Stimulated activated CD8-positive, alpha-beta memory T cell treated with anti-CD3 and anti-CD28 coated beads, Interleukin-4, amount 100 ng/mL, for 4 hours (primary cell): ENCODE measurements at places on chromosomes 16 and 17.
A peak's percentile ranks its signal among the peaks of the same experiment; 100 is the strongest.

DNA sequence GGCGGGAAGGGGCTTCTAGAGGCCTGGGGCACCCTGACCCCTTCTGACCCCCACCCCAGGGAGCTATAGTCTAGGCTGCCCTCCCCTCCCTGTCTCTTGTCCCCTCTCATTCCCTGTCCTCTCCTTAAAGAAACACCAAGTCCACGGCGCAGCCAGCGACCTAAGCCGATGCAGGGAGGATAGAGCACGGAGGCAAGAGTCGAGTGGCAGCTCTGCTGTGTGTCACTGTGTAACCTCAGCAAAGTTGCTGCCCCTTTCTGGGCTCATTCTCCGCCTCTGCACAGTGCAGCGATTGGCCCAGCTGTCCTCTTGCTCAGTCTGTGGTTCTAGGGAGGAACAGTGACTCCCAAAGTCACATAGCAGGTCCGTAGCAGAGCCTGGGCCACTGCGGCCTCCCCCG, 36.5 kb upstream of the SBK1 start:
- DNase-seq = no peak

- no peak for DNase-seq
These were observed 30.0 kb upstream of the ANKRD40CL start for GRCh38 chr17:50797135-50797810.

DNA sequence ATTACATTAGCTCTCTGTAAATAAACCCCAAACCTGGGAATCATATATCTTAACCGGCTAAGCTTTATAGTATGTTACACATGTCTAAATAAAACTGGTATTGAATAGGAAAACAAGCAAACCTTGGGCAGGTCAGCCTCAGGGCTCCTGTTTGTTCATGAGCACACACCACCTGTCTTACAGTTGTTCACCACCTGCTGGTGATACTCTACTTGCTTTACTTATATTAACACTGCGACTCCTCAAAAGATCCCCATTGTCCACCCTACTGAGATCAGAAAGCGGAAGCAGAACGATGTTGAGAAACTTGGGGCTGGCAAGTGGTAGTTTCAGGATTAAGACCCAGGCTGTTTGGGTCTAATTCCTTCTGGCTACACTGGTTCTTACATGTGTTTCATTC, 16.4 kb downstream of the CDH13 start:
- no peak for DNase-seq

DNA sequence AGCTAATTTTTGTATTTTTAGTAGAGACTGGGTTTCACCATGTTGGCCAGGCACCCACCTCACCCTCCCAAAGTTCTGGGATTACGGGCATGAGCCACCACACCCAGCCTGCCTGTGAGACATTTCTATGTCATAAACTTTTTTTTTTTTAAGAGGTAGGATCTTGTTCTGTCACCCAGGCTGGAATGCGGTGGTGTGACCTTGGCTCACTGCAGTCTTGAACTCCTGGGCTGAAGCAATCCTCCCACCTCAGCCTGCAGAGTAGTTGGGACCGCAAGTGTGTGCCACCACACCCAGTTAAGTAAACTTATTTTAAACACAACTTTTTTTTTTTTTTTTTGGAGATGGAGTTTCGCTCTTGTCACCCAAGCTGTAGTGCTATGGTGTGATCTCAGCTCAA, 47.2 kb downstream of the SCNN1G start:
- DNase-seq = no peak

DNA sequence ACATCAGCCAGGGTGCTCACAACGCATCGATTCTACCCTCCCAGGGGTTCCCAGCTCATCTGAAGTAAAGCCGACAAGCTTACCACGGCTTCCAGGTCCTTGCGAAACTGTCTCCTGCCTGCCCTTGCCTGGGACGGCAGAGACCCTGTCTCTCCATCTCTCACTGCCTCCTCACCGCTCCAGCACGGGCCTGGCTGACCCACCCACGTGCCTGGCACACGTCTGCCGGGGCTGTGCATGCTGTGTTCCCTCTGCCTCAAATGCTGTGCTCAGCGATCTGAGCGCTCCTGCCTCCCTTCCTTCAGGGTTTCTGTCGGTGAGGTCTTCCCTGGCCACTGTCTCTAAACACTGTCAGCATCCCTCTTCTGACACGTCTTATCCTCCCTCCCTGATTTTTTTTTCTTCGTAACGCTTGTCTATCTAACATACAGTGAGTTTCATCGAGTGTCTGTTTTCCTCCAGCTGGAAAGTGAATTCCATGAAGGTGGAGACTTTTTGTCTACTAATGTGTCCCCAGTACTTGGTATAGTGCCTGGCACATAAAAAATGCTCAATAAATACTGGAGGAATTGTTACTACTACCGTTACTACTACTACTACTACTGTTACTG, 208.4 kb downstream of the IRF8 start:
- DNase-seq = no peak

GRCh38 chr16:4393240-4393600, 21.6 kb downstream of the VASN start:
- no peak for DNase-seq

- peak; percentile 53 for DNase-seq
These were observed at the start of the genes ANKS3 and DNAAF8 for GRCh38 chr16:4734063-4734729. ANKS3 (minus strand) TSS chr16:4734271; CDS start chr16:4730149, 4,122 bp downstream. DNAAF8 (plus strand) TSS chr16:4734537; CDS start chr16:4736515, 1,978 bp downstream.

- DNase-seq = no peak
These were observed 77.2 kb downstream of the BRIP1 start for GRCh38 chr17:61786088-61786487.

DNA sequence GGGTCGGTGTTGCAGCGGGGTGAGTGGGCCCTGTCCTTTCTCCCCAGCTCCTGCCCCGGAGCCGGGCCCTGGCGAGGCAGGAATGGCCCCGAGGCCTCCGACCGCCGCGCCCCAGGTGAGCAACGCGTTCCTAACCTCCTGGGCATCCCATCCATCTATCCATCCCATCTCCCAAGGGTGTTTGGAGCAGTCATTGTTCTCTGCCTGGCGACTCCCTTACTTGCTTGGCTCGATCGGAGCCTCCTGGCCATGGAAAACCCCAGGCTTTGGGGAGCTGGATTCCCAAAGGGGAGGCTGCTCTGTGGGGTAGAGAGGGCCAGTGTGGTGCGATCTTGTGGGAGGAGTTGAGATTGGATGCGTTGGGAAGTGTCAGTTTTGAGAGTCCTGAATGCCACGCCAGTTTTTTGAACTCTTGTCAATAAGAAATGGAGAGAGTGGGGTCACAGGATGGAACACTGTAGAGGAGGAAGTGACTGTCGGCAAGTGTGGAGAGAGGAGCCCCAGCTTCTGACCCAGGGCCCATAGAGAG, 684 bp downstream of the ZFP90 start:
- no peak for DNase-seq

GRCh38 chr17:82765371-82765770, 13.5 kb downstream of the TBCD start:
- DNase-seq = no peak

DNA sequence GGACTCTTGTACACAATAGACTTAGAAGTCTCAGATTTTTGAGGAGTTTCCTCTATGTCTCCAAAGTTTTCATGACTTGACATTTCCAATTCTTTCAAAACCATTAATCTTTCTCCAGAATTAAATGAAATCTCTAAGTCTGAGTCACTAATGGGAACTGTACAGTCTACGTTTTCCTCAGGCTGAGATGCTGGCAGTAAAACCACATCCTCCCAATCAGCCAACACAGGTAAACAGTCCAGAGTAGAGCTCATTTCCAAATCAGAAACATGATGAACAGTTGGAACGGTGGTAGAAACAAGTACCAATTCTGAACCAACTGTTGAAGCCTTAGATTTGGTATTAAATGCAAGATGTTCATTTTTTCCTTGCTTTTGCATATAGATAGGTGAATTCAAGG, 7.9 kb downstream of the ERI2 start:
- no peak for DNase-seq

- DNase-seq = no peak
These were observed 137.0 kb downstream of the MSI2 start for GRCh38 chr17:57393368-57393767.

GRCh38 chr16:23975293-23975692, 139.5 kb downstream of the PRKCB start:
- no peak for DNase-seq

DNA sequence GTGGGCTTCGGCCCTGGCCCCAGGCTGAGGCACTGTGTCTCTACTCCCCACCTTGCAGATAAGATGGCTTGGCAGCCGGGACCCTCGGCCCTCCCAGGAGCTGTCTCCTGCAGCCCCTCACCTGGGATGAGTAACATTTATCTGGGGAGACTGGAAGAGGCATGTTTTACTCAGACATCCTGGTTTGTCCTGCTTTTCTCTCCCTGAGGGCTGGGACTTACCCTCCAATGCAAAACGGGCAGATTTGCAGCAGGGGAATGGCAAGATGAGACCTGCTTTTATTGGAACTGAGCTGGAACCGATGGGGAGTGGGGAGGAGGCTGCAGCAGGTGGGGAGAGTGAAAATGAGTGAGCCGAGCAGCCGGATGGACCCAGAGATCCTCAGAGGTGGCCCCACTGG, 27.3 kb upstream of the UBE2G1 start:
- no peak for DNase-seq

GRCh38 chr17:16353317-16354174, at the start of gene CENPV:
CENPV (minus strand) TSS chr17:16353469; CDS start chr17:16353436, 33 bp downstream.
- DNase-seq = peak; percentile 37

GRCh38 chr17:82835122-82835521, 4.7 kb downstream of the ZNF750 start:
- no peak for DNase-seq

- DNase-seq = no peak
These were observed 30.0 kb downstream of the SLC13A5 start for GRCh38 chr17:6683081-6683684.

- DNase-seq = no peak
These were observed 60.4 kb upstream of the IRX6 start for GRCh38 chr16:55263271-55264250.

- DNase-seq = no peak
These were observed 15.0 kb downstream of the TOP2A start for GRCh38 chr17:40402668-40403067.

DNA sequence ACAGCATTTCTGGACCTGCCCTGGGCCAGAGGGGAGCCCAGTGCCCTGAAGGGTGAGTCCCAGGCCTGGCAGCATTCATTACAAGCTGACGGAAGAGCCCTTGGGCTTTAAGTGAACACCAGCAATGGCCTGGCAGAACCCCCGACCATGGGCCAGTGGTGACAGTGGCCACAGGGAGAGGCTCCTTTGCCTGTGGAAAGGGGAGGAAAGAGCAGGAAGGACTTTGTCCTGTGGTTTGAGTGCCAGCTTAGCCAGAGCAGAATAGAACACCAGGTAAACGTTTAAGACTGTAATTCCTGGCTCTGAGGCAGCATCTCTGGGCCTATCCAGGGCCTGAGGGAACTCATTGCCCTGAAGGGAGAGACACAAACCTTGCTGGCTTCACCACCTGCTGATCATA, 34.3 kb upstream of the ATP2C2 start:
- DNase-seq = no peak

DNA sequence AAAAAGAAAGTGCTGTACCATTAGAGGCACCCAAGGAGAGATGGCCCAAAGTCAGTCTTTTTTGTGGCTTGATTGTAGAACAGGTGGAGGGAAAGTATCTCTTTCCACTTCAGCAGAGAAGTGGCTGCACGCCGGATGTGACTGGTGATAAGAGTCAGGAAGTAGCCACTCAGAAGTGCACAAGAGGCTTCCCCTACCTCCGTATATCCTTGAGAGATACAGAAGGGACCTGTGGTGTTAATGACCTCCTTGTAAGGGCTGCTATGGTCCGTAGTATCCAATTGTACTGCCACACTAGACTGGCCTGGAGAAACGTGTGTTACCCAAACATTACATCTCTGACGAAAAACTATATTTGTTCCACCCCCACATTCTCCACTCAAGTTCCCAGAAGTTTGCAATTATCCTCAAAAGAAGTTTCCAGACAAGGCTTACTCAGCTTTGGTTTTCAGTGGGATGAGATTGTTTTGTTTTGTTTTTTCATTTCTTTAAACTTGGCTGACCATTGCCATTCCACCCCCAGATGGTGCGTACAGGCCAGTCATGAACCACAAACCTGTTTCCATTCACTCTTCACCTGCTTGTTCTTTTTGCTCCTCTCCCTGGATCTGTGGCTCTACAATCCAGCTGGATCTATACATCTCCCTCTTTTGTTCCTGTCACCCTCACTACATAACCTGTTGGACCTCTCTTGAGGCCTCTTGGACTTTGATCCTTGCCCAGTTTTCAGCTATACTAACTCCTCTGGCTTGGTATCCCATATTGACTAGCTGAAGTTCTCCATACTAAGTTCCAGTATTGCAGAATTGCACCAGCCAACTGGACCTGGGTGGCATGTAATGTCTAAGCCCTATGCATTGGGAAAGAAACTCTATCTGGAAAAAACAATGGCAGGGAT, 20.7 kb upstream of the MED13 start:
- DNase-seq = no peak

GRCh38 chr17:48541036-48541576, 3.8 kb downstream of the HOXB2 start:
- DNase-seq = no peak

DNA sequence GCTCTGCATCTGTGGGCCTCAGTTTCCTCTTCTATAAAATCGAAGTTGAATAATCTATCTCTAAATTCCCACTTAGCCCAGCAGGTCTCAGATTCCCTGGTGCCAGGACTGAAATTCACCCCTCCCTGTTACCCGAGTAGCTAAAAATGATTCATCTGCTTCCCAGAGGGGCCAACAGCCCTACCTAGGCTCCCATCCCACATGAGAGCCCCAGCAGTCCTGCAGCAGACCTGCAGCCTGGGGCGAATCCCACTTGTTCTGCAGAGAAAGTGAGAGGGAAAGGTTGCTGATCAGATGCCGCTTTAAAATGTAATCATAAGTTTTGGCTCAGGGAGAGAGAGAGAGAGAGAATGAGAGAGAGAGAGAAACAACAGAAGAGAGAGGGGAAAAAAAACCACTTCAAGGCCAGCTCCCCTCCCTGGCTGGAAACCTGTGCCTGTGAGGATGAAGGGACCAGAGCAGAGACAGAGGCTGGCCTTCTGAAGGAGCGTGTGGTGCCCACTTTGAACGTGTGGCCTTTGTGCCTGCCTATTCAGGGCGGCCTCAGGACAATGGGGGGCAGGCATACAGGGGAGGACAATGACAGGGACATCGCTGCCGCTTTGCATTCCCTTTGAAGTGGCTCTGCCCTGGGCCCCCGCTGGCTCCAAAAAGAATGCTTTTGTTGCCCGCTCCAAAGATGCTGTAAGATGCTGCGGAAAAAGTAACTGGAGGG, 85.2 kb upstream of the NKD1 start:
- DNase-seq = no peak
